Naive thymus-derived CD8-positive, alpha-beta T cell (primary cell): ENCODE measurements at places on chromosomes 7 and 10.

- DNase-seq: no peak
Observed at GRCh38 chr7:17940951-17941431, 697 bp upstream of the SNX13 start.

GRCh38 chr7:4820967-4821471 is 40.8 kb downstream of the PAPOLB start:
- no peak for DNase-seq

DNA sequence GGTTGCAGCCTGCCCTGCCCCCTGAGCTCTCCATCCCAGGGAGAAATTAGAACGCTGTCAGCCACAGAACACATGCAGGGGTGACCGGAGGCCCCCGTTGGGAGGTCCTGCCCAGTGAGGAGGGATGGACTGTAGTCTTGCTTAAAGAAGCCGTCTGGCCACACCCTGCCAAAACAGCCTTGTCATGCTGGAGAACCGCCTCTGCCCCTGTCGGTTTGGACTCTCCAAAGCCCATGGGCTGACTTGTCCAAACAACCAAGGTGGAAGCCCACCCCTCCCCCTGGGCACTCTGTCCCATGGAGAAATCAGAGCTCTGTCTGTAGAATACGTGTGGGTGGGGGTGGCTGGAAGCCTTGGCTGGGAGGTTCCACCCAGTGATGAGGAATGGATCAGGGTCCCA is 12.7 kb upstream of the TBATA start:
- DNase-seq: no peak

- DNase-seq: no peak
Observed at GRCh38 chr7:94054130-94054529, 50.0 kb upstream of the BET1 start.

DNA sequence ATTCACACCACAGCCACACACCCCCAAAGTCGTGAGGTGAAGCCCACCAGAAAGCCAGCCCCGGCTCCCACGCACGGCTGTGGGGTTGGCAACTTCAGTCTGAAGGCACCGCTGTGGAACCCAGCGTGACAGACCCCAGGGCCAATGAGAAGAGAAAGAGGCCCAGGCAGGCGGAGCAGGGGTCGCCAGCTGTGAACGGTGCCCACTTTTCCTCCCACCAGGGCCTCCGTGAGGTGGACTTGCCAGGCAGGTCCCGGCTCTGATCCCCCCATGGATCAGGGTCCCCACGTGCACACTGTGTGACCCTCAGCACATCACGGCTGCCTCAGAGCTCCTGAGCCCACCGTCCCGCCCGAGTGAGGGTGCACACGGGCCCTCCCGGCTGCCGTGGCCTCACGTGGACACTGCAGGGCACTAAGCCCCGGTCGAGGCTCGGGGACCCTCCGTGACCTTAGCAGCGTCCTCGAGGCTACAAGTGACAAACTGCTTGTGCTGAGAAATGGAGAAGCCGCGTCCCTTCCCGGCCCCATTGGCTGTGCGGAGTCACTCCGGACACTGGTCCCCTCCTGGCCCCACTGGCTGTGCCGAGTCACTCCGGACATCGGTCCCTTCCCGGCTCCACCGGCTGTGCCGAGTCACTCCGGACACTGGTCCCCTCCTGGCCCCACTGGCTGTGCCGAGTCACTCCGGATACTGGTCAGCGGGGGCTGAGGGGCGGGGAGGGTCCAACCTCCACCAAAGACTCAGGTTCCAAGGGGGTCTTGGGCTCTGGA is 72.4 kb upstream of the PDGFA start:
- DNase-seq: no peak

- no peak for DNase-seq
Observed at GRCh38 chr7:91114232-91114631, 150.0 kb upstream of the FZD1 start.

DNA sequence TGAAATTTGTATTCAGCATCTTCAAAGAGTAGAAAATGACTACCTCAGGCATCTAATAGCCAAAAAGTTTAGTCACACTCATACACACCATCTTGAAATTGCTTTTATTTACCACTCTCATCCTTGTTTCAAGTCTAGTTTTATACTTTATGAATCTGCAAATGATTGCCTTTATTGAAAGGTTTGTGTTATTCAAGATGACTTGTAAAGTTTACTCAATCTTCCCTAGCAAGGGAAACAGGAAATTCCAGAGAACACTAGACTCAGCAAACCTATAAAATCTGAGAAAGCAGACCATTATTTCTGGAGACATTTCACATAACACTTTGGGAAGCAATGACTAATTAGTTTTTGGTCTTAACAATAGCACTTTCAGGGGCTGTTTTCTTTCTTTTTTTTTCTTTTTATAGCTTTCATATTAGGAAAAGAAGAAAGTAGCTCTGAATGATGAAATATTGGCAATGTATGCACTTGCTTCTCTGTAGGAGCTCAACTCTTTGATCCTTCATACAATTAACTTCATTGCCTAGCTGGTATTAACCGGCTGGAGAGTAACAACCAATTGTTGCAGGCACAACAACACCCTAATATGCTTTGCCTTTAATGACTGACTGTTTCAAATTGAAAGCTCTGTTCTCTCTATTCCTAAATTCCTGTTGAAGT is 68.9 kb upstream of the HDAC9 start:
- DNase-seq: no peak

GRCh38 chr7:112088484-112089016 is 117.6 kb downstream of the DOCK4 start:
- no peak for DNase-seq

DNA sequence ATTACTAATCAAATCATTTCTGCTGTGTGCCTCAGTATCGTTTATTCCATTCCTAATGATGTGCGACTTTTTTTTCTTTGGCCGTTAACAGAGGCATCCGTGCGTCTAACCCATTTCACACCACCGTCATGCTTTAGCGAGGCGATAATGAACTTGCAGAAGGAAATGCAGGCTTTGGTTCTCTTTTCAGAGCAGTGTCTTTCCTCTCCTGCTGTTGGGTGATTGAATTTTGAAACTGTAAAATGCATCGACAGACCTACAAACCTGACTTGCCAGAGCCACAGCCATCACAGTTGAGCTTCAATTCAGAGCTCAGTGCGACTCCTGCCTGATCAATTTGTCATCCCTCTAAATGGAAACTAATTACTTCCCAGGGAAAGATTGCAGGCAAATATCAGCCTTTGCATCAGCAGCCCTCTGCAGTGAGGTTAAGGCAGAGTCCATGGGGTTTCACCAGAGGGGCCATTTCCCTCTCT is 486.0 kb upstream of the GALNT17 start:
- DNase-seq: no peak
